ENCODE measurements at places on chromosomes 4 and X. TPM values are rescaled to one million over a fixed set of nuclear protein-coding genes. Genes with fewer than 3 reads are reported as not detected.

GRCh38 chr4:75848891-75849290 is 53.4 kb downstream of the PPEF2 start:
- H3K4me1 ChIP-seq, result no peaks in the 10 kb centered on the region
- no peaks in the 10 kb centered on the region for H3K27me3 ChIP-seq
- H3K4me3 ChIP-seq, result no peak overlapping the region
- H3K27ac ChIP-seq, result no peak overlapping the region
- H3K36me3 ChIP-seq, result no peaks in the 10 kb centered on the region
- DNase-seq, result no peak

GRCh38 chr4:141352331-141352730 is 131.6 kb downstream of the ZNF330 start:
- H3K27me3 ChIP-seq, result no peaks in the 10 kb centered on the region
- no peak overlapping the region for H3K4me3 ChIP-seq
- H3K36me3 ChIP-seq, result no peaks in the 10 kb centered on the region
- no peaks in the 10 kb centered on the region for H3K4me1 ChIP-seq
- no peak for DNase-seq
- H3K27ac ChIP-seq, result no peak overlapping the region

DNA sequence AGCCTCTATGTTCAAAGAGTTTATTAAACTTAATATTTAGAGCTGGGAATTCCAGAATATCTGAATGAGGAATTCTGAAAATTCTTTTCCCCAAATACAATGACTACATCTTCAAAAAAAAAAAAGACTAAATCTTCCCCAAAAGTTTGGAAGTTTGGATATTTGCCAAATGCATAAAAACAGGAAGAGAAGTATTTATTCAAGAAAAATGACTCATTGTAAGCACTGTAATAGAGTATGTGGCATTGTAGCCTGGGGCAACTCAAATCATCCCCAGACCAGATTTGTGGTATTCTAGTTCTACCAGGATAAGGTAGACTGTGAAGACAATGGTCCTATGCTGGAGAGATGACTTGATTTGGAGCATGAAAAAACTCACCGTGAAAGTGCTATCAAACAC is 78.5 kb upstream of the PDHA2 start:
- H3K36me3 ChIP-seq, result no peaks in the 10 kb centered on the region
- DNase-seq, result no peak
- no peaks in the 10 kb centered on the region for H3K4me1 ChIP-seq
- no peak overlapping the region for H3K27ac ChIP-seq

MAPK10 gene
- total RNA-seq, result 40.0 TPM

GRCh38 chr4:5963611-5964010 is 54.6 kb downstream of the C4orf50 start:
- no peaks in the 10 kb centered on the region for H3K4me1 ChIP-seq
- DNase-seq, result no peak
- no peak overlapping the region for H3K4me3 ChIP-seq
- no peaks in the 10 kb centered on the region for H3K27me3 ChIP-seq
- H3K27ac ChIP-seq, result no peak overlapping the region

DNA sequence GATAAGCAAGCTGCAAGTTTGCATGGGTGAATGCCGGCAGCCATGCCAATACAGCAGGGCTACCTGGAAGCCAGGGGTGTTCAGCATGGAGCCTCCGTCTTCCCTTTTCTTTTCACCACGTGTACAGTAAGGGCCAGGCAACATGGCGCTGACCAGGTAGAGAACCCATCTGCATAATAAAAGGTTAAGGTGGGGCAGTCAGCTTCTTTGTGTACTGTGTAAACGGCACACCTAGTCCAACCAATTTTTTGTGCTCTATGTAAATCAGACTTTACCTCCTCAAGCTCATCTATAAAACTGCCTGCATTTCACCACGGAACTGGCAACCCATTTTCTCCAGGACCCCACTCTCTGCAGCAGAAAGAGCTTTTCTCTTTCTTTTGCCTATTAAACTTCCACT is 286.8 kb upstream of the VCX3A start:
- no peaks in the 10 kb centered on the region for H3K27me3 ChIP-seq
- H3K4me1 ChIP-seq, result no peaks in the 10 kb centered on the region
- H3K36me3 ChIP-seq, result no peaks in the 10 kb centered on the region
- DNase-seq, result no peak
